Suppressor macrophage (primary cell): ENCODE measurements at places on chromosomes 1 and 21.

- no peak for DNase-seq
Measured at GRCh38 chr1:225820522-225821120, 10.7 kb downstream of the EPHX1 start.

- DNase-seq, result no peak
Measured at GRCh38 chr21:29257701-29258100, 41.0 kb upstream of the BACH1 start.

DNA sequence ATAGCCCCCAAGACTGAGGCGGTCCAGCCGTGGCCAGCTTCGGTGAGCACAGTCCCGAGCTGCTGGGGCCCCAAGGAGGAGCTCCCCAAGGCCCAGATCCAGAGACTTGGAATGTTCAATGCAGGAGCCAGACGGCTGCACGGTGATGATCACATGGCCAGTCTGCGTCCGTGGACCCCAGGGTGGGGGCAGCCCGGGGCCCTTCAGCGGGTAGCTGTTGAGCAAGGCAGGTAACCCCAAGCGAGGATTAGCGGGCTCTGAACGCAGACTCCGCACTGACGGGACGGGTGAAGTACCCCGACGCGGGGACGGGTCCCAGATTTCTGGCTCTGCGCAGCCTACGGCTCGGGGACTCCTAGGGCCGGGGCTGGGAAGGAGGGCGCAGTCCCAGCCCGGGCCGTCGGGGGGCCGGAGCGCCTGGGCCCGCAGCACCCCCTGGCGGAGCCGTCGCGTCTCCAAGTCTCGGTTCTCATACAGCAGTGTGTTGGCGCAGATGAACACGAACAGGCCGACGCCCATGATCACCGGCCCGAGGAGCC is 2.7 kb downstream of the TMEM200B start:
- peak; percentile 64 for DNase-seq

GRCh38 chr1:198333744-198334143 is 176.9 kb downstream of the NEK7 start:
- no peak for DNase-seq

DNA sequence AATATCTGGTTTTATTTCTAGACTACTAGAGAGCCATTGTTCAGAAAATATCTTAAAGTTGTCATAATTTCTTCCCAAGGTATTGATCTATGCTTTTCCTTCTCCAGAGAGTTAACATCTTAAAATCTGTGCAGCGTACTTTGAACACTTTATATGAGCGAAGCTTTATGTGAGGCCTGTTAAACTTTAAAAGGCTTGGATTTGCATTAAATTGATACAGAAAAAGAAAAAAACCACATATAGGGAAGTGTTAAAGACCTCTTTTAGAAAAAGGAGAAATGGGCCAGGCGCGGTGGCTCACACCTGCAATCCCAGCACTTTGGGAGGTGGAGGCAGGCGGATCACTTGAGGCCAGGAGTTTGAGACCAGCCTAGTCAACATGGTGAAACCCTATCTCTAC is 59.2 kb upstream of the MORC3 start:
- no peak for DNase-seq

- DNase-seq, result no peak
Measured at GRCh38 chr1:59560807-59561450, 253.8 kb upstream of the HOOK1 start.

DNA sequence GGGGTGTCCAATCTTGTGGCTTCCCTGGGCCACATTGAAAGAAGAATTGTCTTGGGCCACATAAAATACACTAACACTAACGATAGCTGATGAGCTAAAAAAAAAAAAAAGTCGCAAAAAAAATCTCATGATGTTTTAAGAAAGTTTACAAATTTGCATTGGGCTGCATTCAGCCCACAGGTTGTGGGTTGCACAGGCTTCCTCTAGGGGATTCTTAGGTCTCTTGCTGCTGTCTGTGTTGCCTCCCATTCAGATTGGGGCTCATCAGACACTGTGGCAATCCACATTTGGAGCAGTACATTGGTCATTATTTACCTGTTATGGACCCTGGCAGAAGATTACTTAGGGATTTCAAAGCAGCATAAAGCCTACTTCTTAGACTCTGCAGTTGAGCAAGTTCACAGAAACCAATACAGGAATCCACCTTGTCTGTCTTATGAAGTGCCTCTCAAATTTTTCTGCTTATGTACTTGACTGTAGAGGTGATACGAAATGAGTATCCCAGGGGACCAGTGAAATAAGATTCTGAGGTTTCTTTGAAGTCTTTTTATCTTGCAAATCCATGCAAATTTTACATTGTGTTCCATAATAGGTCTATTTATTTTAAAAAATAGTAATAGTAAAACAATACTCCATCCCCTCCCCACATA is 205.5 kb downstream of the RPS6KC1 start:
- no peak for DNase-seq

GRCh38 chr1:91308544-91308943 is 96.1 kb downstream of the HFM1 start:
- DNase-seq, result no peak

- no peak for DNase-seq
Measured at GRCh38 chr21:44329086-44329889, 9.9 kb downstream of the CFAP410 start.

DNA sequence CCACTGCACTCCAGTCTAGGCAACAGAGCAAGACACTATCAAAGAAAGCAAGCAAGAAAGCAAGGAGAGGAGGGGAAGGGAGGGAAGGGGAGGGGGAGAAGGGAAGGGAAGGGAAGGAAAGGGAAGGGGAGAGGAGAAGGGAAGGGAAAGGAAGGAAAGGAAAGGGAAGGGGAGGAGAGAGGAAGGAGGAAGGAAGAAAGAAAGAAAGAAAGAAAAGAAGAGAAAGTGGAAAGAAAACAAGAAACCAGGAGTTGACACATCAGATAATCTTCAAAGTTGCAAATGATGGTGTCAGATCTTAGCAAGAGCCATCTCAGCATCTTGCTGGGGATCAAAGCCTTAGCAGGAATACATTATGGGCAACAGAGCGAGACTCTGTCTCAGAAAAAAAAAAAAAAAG is 14.9 kb upstream of the CDA start:
- no peak for DNase-seq

GRCh38 chr1:183832459-183832858 is 27.5 kb downstream of the RGL1 start:
- DNase-seq, result peak; percentile 58

DNA sequence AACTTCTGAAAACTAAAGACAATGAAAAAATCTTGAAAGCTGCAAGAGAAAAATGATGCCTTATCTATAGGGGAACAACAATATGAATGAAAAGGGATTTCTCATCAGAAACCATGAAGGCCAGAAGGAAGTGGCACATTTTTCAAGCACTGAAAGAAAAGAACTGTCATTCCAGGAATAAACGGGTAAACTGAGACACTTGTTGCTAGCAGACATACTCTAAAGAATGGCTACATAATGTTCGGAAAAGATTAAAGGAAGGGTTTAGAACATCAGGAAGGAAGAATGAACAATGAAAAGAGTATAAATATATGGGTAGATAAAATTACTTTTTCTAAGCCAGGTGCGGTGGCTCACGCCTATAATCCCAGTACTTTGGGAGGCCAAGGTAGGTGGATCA is 14.5 kb downstream of the RBBP5 start:
- no peak for DNase-seq

- DNase-seq, result peak; percentile 61
Measured at GRCh38 chr1:16249596-16250241, 12.7 kb upstream of the CPLANE2 start.

GRCh38 chr1:26690576-26691031 is 5.2 kb upstream of the ARID1A start:
- DNase-seq, result no peak

DNA sequence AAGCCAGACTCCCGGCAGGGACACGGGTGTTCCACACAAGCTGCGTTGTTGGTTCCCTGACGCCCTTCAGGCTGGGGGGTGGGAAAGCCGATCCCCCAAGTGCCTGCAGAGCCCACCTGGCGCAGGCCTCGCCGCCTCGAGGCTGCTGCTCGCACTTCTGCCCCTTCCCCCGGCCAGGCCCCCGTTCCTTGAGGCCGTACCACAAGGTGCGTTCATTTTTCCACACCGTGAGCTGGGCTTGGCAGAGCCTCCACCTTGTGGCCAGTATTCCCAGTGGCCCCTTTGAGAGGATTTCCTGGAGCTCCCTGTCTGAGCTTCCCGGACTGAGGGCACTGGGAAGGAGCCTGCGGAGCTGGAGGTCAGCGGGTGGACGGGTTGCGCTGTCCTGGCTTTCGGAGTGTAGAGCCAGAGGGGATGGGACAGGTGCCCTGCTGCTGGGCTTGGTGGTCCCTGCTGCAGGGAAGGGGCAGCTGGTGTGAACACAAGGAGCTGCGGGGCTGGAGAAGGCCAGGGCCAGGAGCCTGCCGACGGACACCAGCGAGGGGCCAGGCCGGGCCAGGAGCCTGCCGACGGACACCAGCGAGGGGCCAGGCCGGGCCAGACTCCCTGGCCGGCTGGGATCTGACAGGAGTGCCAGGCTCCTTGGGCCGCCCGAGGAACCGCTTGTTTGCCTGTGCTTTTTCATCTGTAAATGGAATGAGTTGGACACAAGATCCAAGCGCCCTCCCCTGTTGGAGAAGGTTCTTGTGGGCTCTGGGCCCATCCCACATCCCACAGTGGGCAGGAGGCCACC is 18.4 kb downstream of the PDXK start:
- no peak for DNase-seq

DNA sequence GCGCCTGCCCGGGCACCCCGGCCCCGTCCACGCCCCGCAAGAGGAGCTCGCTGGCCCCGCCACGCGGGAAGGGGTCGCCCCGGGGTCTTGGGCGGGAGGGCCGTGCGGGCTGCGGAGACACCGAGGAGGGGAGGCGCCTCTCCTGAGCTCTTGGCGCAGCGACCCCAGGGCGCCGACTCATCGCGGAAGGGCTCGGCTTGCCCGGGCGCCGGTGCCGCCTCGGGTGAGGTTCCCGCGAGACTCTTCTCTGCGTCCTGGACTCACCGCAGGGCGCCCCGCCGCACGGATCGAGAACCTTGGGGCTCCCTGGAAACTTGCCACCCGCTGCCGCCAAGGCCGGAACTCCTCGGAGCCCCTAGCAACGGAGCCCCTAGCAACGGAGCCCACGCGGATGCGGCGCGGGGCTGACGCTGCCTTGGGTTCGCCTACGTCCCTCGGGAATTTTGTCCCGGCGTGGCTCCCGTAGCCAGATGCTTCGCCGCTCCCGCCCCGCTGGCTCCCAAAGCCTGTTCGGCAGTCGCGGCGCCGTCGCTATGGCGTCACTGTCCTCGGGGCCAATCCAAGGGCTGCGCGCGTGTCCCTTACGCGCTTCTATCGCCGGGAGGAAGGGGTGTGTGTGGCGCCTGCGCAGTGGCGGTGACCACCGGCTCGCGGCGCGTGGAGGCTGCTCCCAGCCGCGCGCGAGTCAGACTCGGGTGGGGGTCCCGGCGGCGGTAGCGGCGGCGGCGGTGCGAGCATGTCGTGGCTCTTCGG is at the start of gene ATAD3A:
Gene ATAD3A, plus strand, starts transcription at position 630 of the 753 bp plus-strand sequence. Its CDS starts 107 bp downstream, at position 737.
- DNase-seq, result peak; percentile 99

DNA sequence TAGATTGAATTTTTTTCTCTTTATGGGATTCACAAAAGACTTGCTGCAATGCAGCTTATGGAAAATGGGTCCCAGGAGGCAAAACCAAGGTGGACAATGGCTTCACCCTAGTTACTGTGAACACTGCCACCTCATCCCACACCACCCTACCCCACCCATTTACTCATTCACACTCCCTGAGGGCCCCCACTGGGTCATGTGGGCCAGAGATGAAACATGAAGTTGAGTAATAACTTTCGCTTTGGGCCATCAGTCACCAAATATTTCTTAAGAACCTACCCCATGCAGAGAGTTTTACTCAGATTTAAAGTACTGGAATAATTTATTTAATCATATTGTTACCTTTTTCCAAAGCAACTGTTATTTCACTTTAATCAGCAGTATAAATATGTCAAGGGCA is 191.8 kb downstream of the TPR start:
- peak; percentile 26 for DNase-seq

- DNase-seq, result peak; percentile 51
Measured at GRCh38 chr1:65431111-65431705, 10.7 kb downstream of the LEPR start.

DNA sequence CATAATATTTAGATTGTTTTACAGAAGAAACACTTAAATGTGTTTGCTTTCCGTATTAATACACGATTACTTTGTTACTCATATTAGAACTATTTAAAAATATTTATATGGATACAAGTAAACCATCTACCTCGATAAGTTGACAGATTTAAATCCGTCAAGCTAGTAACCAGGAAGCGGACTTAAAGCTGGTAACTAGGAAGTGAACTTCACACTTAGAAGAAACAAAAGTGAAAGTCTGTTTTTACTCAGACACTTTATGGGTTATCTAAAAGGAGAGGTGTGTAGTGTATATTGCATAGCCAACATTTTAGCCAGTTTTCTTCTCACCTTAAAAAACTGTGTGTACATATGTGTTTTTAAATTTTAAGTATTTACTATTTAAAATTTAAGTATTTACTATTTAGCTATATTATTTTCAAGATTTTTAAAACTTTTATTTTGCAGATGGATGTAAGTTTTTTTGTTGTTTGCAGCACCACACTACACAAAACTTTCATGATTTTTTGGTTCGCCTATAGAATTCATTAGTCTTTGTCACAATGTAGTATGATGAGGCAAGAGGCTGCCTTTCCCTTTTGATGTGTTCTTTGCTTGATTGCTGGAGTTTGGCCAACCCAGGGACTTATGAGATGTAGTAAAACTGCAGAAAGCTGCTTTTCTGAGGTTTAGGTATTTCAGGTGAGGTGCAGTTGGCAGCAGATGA is 2.7 kb downstream of the USP25 start:
- peak; percentile 32 for DNase-seq
